ENCODE measurements at places on chromosomes 7 and 10. TPM values are rescaled to one million over a fixed set of nuclear protein-coding genes. Genes with fewer than 3 reads are reported as not detected.

- peaks cover 3% of the 10 kb centered on the region for H3K36me3 ChIP-seq
- H3K4me1 ChIP-seq, result no peaks in the 10 kb centered on the region
- no peak for DNase-seq
- H3K4me3 ChIP-seq, result no peak overlapping the region
- peaks cover 1% of the 10 kb centered on the region for H3K27me3 ChIP-seq
These were observed 81.4 kb downstream of the FAM185A start for GRCh38 chr7:102830197-102830596.

GRCh38 chr10:94282369-94282768, 80.4 kb downstream of the NOC3L start:
- no peak overlapping the region for H3K27ac ChIP-seq
- H3K27me3 ChIP-seq, result no peaks in the 10 kb centered on the region
- H3K4me3 ChIP-seq, result no peak overlapping the region
- DNase-seq, result no peak
- no peaks in the 10 kb centered on the region for H3K36me3 ChIP-seq

DNA sequence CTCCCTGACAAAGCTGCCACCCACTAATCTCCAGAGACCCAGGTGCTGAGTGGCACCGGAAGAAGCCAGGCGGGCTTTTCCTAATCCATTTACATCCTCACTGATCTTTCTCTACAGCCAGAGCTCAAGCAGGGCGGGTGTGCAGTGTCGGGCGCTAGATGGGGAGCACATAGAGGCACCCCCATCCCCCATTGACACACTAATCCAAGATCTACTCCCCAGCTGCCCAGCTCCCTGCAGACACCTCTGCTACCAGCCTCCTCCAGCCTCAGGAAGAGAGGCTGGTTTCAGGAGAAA, 22.2 kb downstream of the FRMPD2 start:
- no peaks in the 10 kb centered on the region for H3K27me3 ChIP-seq
- no peak overlapping the region for H3K27ac ChIP-seq
- DNase-seq, result peak; percentile 42
- no peak overlapping the region for H3K4me3 ChIP-seq

DNA sequence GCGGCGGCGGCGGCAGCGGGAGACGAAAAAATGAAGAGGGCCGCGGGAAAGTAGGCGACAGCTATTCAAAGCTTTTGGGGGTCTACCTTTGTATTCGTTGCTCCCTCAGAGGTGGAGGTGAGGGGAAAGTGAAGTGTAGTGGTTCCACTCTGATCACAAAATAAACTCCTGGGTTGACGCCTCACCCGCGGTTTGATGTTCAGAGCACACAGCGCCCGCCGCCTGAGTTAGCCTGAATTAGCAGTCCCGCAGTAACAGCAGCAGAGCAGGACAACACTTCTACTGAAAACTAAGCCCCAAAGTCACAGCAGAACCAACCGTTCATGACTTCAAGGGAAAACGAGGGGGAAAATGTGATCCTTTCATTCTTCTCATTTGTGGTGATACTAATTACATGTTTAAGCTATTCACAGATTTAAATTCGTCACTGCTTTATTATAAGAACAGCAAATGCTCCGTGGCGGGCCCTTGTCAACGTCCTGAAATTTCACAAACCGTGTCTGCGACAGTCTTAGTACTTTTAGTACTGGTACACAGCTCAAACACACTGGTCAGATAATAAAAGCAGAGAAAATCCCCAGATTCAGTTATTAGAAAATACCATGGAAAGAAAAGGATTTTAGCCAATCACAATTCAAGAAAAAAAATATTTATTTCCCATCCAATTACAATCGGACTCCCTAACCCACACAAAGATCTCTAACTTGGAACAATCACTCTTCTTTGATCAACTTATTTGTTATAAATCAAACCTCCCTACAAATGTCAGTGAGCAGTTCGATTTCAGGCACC, 563 bp upstream of the JMJD1C start:
- DNase-seq, result no peak
- no peaks in the 10 kb centered on the region for H3K36me3 ChIP-seq
- peak overlapping the region; percentile 67 for H3K4me3 ChIP-seq
- H3K4me1 ChIP-seq, result no peaks in the 10 kb centered on the region

BEND7 gene
- total RNA-seq, result 5.9 TPM

GRCh38 chr7:150451097-150451793, 815 bp downstream of the GIMAP8 start:
- H3K4me3 ChIP-seq, result no peak overlapping the region
- no peaks in the 10 kb centered on the region for H3K36me3 ChIP-seq
- no peak overlapping the region for H3K27ac ChIP-seq
- peaks cover 3% of the 10 kb centered on the region for H3K4me1 ChIP-seq
- no peak for DNase-seq
- no peaks in the 10 kb centered on the region for H3K27me3 ChIP-seq

GRCh38 chr7:30697719-30698460, 15.6 kb upstream of the CRHR2 start:
- H3K36me3 ChIP-seq, result no peaks in the 10 kb centered on the region
- DNase-seq, result no peak
- H3K27ac ChIP-seq, result no peak overlapping the region

GRCh38 chr7:17524746-17525145, 226.3 kb downstream of the AHR start:
- no peak overlapping the region for H3K4me3 ChIP-seq
- DNase-seq, result no peak
- no peaks in the 10 kb centered on the region for H3K4me1 ChIP-seq
- no peaks in the 10 kb centered on the region for H3K36me3 ChIP-seq
- no peaks in the 10 kb centered on the region for H3K27me3 ChIP-seq
- H3K27ac ChIP-seq, result no peak overlapping the region

- no peak overlapping the region for H3K4me3 ChIP-seq
- no peaks in the 10 kb centered on the region for H3K36me3 ChIP-seq
- H3K4me1 ChIP-seq, result peaks cover 41% of the 10 kb centered on the region
- H3K27ac ChIP-seq, result no peak overlapping the region
- H3K27me3 ChIP-seq, result no peaks in the 10 kb centered on the region
These were observed 634.3 kb downstream of the PARD3 start for GRCh38 chr10:34180749-34181148.

- no peaks in the 10 kb centered on the region for H3K27me3 ChIP-seq
- no peak overlapping the region for H3K4me3 ChIP-seq
- peaks cover 3% of the 10 kb centered on the region for H3K4me1 ChIP-seq
- H3K36me3 ChIP-seq, result no peaks in the 10 kb centered on the region
These were observed 136.8 kb downstream of the MDFIC start for GRCh38 chr7:115058726-115059125.

- 0 out of 2 replicates have a peak, but pooled peaks cover 2% of the 10 kb centered on the region for H3K36me3 ChIP-seq
- H3K27me3 ChIP-seq, result no peaks in the 10 kb centered on the region
- peaks cover 6% of the 10 kb centered on the region for H3K4me1 ChIP-seq
These were observed 95.7 kb downstream of the ELAPOR2 start for GRCh38 chr7:86963599-86964230.

DNA sequence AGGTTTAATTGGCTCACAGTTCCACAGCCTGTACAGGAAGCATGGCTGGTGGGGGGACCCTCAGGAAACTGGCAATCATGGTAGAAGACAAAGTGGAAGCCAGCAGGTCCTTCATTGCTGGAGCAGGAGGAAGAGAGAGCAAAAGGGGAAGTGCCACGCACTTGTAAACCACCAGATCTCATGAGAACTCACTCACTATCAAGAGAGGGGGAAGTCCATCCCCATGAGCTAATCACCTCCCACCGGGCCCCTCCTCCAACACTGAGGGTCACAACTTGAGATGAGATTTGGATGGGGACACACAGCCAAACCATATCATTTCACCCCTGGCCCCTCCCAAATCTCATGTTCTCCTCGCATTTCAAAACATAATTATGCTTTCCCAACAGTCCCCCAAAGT, 171.9 kb upstream of the CACNA2D1 start:
- no peak for DNase-seq
- no peaks in the 10 kb centered on the region for H3K27me3 ChIP-seq
- H3K4me1 ChIP-seq, result no peaks in the 10 kb centered on the region
- H3K4me3 ChIP-seq, result no peak overlapping the region
- H3K27ac ChIP-seq, result no peak overlapping the region

DNA sequence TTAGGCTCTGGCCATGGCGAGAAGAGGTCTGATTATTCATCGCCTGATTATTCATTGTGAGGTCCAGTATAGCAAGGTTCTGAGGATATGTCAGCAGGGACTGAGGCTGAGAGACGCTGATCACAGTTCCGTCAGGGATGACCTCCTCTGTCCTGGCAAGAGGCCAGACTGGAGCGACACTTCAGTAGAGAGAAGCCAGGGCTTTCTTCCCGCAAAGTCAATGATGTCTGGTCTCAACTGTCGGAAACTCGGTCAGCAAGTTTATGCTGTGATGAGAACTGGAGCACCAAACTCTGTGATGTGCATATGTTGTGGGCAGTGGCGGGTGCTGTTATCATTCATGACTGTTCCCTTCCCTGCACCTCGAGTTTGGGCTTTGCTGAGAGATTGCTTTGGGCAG, 29.0 kb upstream of the GNA12 start:
- no peak for DNase-seq
- H3K36me3 ChIP-seq, result no peaks in the 10 kb centered on the region
- no peak overlapping the region for H3K4me3 ChIP-seq

NODAL gene
- total RNA-seq, result 6.3 TPM

DNA sequence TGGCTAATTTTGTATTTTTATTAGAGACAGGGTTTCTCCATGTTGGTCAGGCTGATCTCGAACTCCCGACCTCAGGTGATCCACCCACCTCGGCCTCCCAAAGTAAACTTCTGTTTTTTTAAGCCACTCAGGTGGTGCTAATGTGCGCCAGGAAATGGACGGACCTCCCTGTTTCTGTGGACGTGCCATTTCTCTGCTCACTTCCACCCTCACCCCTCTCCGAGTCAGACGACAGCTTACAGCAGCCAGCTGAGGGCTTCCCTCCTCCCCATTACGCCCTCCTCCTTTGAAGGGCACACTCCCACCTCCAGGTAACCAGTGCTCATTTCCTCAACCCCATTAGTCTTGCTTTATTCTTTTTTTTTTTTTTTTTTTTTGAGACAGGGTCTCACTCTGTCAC, 41.7 kb upstream of the EZH2 start:
- no peaks in the 10 kb centered on the region for H3K4me1 ChIP-seq
- H3K27me3 ChIP-seq, result no peaks in the 10 kb centered on the region
- no peak overlapping the region for H3K27ac ChIP-seq

DNA sequence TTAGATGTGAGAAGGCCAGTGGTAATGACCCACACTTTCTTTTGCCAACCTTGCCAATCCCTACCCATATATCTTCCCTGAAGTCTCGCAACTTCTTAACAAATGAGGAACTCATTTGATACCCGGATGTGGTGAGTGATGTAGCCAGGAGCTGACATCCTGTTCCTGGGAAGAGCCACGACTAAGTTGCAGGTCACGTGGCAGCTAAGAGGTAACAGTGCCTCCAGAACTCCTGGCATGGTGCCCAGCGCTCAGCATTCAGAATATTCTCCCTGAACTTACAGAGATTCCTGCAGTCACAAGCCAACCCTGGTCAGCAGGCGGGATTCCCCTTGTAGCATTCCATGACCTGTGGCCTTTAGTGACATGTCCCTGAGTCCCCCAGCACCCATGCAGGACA, 282.5 kb downstream of the GALNT17 start:
- no peaks in the 10 kb centered on the region for H3K27me3 ChIP-seq
- H3K27ac ChIP-seq, result no peak overlapping the region
- H3K4me1 ChIP-seq, result no peaks in the 10 kb centered on the region
- H3K4me3 ChIP-seq, result no peak overlapping the region

- H3K36me3 ChIP-seq, result no peaks in the 10 kb centered on the region
- H3K27ac ChIP-seq, result no peak overlapping the region
- no peaks in the 10 kb centered on the region for H3K27me3 ChIP-seq
- peaks cover 12% of the 10 kb centered on the region for H3K4me1 ChIP-seq
- DNase-seq, result no peak
These were observed 149.3 kb upstream of the NRP1 start for GRCh38 chr10:33483816-33484190.

- H3K27ac ChIP-seq, result no peak overlapping the region
- peaks cover 2% of the 10 kb centered on the region for H3K4me1 ChIP-seq
- H3K36me3 ChIP-seq, result no peaks in the 10 kb centered on the region
- DNase-seq, result peak; percentile 30
- H3K4me3 ChIP-seq, result no peak overlapping the region
- H3K27me3 ChIP-seq, result no peaks in the 10 kb centered on the region
These were observed 42.7 kb downstream of the FRMPD2 start for GRCh38 chr10:48231699-48232315.

- H3K27ac ChIP-seq, result no peak overlapping the region
- H3K4me1 ChIP-seq, result no peaks in the 10 kb centered on the region
These were observed 285.5 kb downstream of the TCF7L2 start for GRCh38 chr10:113235508-113235907.

GRCh38 chr10:18368273-18368672, 228.0 kb downstream of the CACNB2 start:
- no peaks in the 10 kb centered on the region for H3K36me3 ChIP-seq
- H3K4me3 ChIP-seq, result no peak overlapping the region
- H3K4me1 ChIP-seq, result no peaks in the 10 kb centered on the region
- H3K27me3 ChIP-seq, result no peaks in the 10 kb centered on the region

GRCh38 chr7:2954433-2954853, 89.2 kb downstream of the CARD11 start:
- no peaks in the 10 kb centered on the region for H3K36me3 ChIP-seq
- no peak for DNase-seq
- no peaks in the 10 kb centered on the region for H3K27me3 ChIP-seq
- H3K4me1 ChIP-seq, result no peaks in the 10 kb centered on the region
- no peak overlapping the region for H3K27ac ChIP-seq

- no peak overlapping the region for H3K4me3 ChIP-seq
- H3K36me3 ChIP-seq, result no peaks in the 10 kb centered on the region
- no peaks in the 10 kb centered on the region for H3K4me1 ChIP-seq
- no peak overlapping the region for H3K27ac ChIP-seq
- no peaks in the 10 kb centered on the region for H3K27me3 ChIP-seq
These were observed 91.4 kb downstream of the ZFAND4 start for GRCh38 chr10:45581216-45581549.

CALHM3 gene
- total RNA-seq, result 0.17 TPM

DNA sequence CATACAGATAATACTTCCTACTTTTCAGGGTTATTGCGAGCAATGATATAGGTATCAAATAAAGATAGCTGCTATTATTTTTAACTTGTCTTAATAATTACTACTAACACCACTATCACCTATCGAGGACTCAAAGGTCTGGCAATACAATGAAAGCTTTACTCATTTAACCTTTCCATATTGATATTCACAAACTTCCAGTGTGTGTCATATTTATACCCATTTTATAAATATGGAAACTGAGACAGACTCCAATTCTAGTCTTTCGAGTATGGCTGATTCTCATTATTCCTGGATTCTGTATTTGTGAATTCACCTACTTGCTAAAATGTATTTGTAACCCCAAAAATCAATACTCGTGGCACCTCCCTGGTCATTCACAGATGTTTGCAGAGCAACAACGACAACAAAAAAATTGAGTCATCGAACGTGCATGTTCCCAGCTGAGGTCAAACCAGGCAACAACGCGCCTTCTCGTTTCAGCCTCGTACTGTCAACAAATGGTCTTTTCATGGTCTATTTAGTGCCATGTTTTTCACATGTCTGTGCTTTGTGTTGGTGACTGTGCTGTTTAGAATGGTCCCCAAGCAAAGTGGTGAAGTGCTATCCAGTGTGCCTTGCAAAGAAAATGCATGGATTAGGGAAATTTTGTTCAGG, 51.7 kb downstream of the SMURF1 start:
- DNase-seq, result no peak
- no peaks in the 10 kb centered on the region for H3K36me3 ChIP-seq
- no peaks in the 10 kb centered on the region for H3K27me3 ChIP-seq
- no peak overlapping the region for H3K27ac ChIP-seq
- H3K4me1 ChIP-seq, result peaks cover 8% of the 10 kb centered on the region

ANXA8L1 gene
- not detected for total RNA-seq

- H3K4me1 ChIP-seq, result peaks cover 2% of the 10 kb centered on the region
- no peaks in the 10 kb centered on the region for H3K36me3 ChIP-seq
- no peak overlapping the region for H3K4me3 ChIP-seq
- DNase-seq, result no peak
These were observed 349.0 kb downstream of the SORCS1 start for GRCh38 chr10:106815427-106816043.

Data from H1 (cell line).